Endodermal cell (in vitro differentiated cells): ENCODE measurements at places on chromosomes 4 and X. TPM values are rescaled to one million over a fixed set of nuclear protein-coding genes. Genes with fewer than 3 reads are reported as not detected.

DNA sequence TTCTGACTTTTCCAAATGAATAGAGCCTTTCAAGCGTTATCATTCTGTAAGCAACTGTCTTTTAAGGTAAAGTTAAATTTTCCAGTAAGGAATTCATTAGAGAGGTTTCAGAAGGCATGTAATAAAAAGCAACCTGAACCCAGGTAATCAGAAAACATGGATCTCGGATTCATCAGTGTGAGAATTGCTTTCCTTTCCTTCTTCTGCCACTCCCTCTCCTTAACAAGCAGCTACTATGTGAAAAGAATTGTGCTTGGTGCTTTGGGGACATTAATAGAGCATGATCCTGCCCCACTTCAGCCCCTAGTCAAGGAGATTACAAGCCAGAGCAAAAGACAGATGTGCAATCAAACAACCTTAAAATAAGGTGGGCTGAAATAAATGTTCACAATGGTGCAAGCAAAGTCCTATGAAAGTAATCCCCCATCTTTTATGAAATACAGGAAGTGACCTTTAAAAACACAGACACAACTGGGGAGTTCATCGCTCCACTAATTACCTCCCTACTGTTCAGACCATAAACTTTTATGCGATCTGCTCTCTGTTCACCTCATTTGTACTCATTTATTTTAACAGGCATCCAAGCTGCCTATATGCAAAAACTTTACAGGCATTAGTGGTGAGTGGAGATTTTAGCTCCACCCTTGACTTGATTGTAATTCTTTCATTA is 122.9 kb upstream of the RASGEF1B start:
- no peak for DNase-seq

- no peak for DNase-seq
These were observed 424 bp upstream of the ZNF330 start for GRCh38 chr4:141220271-141220670.

DNA sequence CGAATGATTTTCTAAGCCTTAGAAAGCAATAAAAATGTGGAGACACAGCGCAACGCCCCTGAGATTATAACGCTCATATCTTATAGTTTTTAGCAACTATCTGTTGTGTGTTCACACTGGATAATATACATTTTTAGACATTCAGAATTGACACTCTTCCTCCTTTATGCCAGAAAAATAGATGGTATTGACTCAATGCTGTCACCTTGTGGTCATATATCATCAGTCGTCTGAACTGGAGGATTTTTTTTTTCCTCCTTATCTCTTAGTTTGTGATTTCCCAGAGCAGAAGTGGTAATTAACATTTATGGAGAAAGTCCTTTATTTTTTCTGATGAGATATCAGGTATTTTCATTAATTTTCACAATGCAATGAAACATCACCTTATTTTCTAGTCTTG is 759.6 kb downstream of the RAB28 start:
- no peak for DNase-seq

PRR27 gene
- not detected in 2 replicates for total RNA-seq

SPANXN3 gene
- not detected in 2 replicates for total RNA-seq
